ENCODE measurements at places on chromosomes 7 and 10.

GRCh38 chr7:15399441-15399840, 162.4 kb downstream of the AGMO start:
- no peaks in the 10 kb centered on the region for H3K4me1 ChIP-seq
- H3K36me3 ChIP-seq: no peaks in the 10 kb centered on the region
- no peak overlapping the region for H3K4me3 ChIP-seq
- no peak overlapping the region for H3K27ac ChIP-seq
- H3K27me3 ChIP-seq: no peaks in the 10 kb centered on the region

DNA sequence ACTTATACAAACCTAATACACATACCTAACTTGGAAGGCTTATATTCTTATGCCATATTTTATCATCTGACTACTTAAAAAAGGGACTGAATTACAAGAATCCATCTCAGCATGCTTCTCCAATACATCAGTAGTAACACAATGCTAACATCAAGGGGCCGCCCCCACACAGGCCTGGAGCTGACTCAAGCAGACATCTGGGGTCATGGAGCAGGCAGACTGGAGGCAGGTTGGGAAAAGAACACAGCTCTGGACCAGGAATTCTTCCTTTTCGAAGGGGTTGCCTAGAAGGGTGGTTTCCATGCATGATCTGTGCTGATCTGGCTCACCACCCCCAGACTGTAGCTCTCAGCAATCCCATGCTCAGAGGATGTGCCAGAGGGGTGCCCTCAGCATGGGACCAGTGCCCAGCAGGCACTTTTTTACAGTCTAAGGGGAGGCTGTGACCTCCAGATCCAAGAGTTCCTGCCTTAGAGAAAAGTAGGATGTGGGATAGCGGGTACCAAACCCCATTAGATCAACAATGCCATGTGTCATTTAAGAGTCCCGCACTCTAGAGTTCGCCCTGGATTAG, 26.1 kb upstream of the DUSP5 start:
- no peak overlapping the region for H3K4me3 ChIP-seq
- DNase-seq: no peak
- no peaks in the 10 kb centered on the region for H3K4me1 ChIP-seq
- peaks cover 2% of the 10 kb centered on the region for H3K27me3 ChIP-seq
- H3K36me3 ChIP-seq: no peaks in the 10 kb centered on the region

DNA sequence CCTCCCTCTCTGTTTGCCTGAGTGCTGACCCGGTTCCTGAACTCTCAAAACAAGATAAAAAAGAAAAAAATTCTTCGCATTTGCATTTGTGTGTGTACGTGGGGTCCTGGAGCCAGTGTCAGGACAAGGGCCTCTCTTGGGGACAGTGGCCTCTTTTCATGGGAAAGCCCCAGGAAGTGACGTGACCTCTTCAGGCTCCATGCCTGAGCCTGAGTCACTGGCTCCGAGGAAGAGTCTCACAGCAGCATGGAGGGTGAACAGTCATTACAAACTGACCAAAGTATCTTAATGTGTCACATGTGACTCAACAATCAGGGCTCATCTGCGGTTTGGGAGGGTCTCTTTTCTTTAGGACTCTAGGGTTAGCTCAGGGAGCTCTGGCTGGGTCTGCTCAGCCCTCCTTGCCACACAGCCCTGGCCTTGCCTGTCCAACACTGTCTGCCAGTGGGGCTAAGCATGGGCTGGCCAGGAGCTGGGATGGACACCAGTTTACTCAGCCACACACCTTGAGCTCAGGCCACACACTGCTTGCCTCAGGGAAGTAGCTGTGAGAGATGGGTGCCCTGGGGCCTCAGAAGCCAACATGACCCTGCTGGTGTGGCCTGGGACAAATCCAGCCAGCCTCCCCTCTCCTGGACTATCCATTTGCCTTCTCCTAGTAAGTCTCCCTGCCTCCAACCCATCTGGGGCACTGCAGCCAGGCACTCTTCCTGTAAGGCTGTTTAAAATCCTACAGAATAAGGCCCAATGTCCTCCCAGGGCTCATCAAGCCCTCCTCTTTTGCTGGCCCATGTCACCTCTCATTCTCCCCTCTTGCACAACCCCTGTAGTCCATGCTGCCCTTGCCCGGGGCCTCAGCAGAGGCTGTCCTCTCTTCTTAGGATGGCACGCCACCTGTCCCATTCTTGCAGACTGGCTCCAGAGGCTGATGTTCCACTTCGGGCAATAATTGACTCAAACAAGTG, 10.5 kb downstream of the TMEM273 start:
- peak; percentile 68 for DNase-seq
- H3K27ac ChIP-seq: peak overlapping the region; percentile 97
- peaks cover 11% of the 10 kb centered on the region for H3K36me3 ChIP-seq
- peaks cover 65% of the 10 kb centered on the region for H3K4me1 ChIP-seq
- peaks cover 4% of the 10 kb centered on the region for H3K27me3 ChIP-seq
- H3K4me3 ChIP-seq: peak overlapping the region; percentile 64

GRCh38 chr7:132939495-132939894, 142.4 kb downstream of the CHCHD3 start:
- H3K4me3 ChIP-seq: no peak overlapping the region
- peaks cover 5% of the 10 kb centered on the region for H3K4me1 ChIP-seq
- H3K27me3 ChIP-seq: no peaks in the 10 kb centered on the region
- H3K27ac ChIP-seq: no peak overlapping the region

- H3K36me3 ChIP-seq: peaks cover 2% of the 10 kb centered on the region
- DNase-seq: no peak
- H3K27ac ChIP-seq: no peak overlapping the region
- no peaks in the 10 kb centered on the region for H3K27me3 ChIP-seq
Measured at GRCh38 chr7:2123360-2123759, 109.4 kb downstream of the MAD1L1 start.

DNA sequence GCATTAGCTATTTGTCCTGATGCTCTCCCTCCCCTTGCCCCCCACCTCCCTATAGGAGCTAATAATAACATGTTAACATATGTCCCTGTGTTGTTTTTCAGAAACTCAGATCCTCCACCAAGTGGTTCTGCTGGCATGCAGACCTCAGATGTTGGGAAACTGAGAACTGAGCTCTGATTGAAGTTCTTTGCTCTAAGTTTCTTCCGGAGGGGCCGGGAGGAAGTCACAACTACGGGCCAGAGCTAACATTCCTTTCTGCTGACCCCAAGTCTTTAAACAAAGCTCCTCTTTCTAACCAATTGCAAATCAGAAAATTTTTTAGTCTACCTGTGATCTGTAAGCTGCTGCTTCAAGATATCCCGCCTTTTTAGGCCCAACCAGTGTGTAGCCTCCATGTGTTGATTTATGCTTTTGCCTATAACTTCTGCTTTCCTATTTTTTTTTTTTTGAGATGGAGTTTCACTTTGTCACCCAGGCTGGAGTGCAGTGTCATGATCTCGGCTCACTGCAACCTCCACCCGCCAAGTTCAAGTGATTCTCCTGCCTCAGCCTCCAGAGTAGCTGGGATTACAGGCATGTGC, 66.6 kb downstream of the LYZL1 start:
- no peak for DNase-seq
- H3K27me3 ChIP-seq: peaks cover 3% of the 10 kb centered on the region
- no peaks in the 10 kb centered on the region for H3K36me3 ChIP-seq
- no peak overlapping the region for H3K27ac ChIP-seq
- H3K4me3 ChIP-seq: no peak overlapping the region

DNA sequence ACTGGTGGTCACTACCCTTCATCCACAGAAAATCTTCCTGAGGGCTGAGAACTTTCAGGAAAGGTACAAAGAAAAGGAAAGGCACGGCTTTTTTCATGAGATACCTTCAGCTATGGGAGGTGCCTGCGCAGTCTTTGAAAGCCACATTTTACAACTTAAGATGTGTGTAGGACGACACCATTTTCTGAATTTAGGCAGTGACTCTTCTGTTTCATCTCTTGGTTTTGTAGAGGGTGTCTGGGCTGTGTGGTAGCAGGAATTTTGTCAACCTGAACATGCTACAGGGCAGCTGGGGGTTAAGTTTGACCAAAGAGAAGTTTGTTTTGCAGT, 138.1 kb downstream of the NRP1 start:
- H3K4me3 ChIP-seq: no peak overlapping the region
- peaks cover 14% of the 10 kb centered on the region for H3K27me3 ChIP-seq
- H3K27ac ChIP-seq: no peak overlapping the region
- H3K4me1 ChIP-seq: no peaks in the 10 kb centered on the region
- DNase-seq: no peak

DNA sequence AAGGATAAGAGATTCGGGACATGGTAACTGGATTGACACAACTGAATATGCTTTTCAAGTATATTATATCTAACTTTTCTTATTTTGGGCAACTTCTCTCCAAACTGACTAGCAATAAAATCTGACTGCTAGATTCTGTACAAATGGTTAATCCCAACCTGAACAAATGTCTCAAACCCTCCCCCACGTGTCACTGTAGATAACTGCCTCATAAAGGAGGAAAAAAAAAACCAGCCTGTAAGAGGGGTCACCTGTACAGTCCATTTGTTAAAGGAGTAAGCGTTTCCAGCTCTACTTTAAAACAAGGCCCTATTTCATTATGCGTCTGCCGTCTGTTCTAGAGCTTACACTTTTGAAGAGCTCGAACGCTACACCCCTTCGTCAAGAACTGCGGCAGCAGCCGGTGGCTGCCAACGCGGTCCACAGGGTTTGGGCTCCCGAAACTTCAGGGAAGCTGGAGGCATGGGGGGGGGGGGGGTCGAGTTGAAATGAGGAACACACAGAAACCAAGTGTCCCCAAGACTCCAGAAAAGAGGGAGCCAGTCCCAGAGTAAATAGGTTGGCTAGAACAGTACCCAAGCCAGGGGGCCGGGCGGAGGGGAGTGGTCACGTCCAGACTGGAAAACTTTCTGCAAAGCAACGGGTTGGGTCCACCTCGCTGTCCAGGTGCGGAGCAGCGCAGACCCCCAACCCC, 492 bp downstream of the COG5 start:
- peaks cover 63% of the 10 kb centered on the region for H3K4me1 ChIP-seq
- no peak for DNase-seq
- H3K36me3 ChIP-seq: peaks cover 12% of the 10 kb centered on the region
- no peaks in the 10 kb centered on the region for H3K27me3 ChIP-seq
- H3K27ac ChIP-seq: peak overlapping the region; percentile 88

DNA sequence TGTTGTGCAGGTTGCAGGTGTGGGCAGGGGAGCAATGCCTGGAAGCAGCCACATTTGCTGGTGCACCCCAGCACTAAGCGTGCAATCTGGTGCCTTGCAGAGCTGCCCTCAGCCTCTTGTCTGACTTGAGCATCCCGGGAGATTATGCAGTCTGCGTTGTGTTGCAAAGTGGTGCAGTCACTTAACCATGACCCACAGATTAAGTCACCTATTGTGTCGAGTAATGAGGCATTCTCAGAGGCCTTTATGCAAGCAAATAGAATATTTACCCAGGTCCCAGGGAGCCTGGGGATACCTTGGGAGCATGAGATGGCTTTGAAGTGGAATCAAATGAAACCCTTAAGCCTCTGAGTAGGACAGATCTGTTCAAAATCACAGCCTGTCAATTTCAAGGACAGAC, 529.0 kb downstream of the TYW1 start:
- no peak overlapping the region for H3K4me3 ChIP-seq
- no peak overlapping the region for H3K27ac ChIP-seq
- no peaks in the 10 kb centered on the region for H3K36me3 ChIP-seq
- no peak for DNase-seq
- no peaks in the 10 kb centered on the region for H3K4me1 ChIP-seq

- H3K36me3 ChIP-seq: no peaks in the 10 kb centered on the region
- peaks cover 6% of the 10 kb centered on the region for H3K4me1 ChIP-seq
- peaks cover 68% of the 10 kb centered on the region for H3K27me3 ChIP-seq
- peak within 1 kb of the TSS; percentile 76 for H3K4me3 ChIP-seq
Measured at GRCh38 chr10:1737222-1738061, at the start of gene ADARB2. Gene ADARB2 (minus strand): TSS chr10:1737525.

DNA sequence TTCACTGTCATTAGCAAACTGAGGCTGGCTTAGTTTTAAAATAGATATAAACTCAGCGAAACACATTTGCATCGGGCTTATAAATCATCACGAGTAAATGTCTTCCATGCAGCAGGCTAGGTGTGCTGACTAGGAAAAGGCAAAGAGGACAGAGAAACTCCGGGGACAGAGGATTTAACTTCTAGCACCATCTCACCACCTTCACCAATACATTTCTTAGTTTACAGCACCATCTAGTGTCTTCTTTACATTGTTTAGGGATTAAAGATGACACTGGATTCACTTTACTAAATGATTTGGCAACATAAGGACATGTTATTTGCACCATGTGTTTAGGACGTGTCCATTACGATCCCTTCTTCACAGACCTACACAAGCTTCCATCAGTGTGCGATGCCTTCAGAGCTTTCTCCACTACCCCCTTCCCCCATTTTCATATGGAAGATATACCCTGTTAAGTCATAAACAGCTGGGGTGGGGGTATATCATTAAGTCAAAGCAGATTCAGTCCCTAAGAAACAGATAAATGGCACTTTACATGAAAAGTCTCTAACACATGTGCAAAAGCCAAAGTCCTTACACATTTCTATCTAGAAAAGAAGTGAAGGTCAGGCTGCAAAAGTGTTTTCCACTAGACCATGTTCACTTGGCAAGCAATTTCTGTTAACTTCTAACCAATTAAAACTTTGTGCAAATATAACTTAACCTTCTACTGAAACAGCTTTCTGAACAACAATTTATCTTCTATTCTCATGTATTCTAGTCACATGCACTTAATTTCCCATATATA, 103.3 kb downstream of the GRB10 start:
- H3K4me1 ChIP-seq: no peaks in the 10 kb centered on the region
- no peak overlapping the region for H3K4me3 ChIP-seq
- H3K27ac ChIP-seq: no peak overlapping the region
- H3K36me3 ChIP-seq: no peaks in the 10 kb centered on the region
- no peak for DNase-seq

DNA sequence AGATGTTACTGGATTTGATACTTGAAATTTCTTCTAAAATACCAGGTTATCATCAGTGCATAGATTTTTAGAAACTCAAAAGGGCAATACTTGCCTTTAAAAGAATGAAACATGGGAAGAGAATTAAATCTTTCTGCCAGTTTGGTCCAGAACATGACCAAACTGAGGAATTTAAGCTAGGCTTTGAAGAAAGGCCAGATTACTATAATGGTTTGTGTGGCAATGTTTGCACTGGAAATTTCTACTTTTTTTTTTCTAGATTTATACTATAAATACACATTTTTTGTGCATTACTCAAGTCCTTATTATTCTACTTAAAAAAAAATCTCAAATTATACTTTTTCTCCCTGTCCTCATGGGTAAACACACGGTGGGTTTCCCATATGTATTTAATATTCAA, 9.2 kb downstream of the MKX start:
- DNase-seq: no peak
- H3K27ac ChIP-seq: no peak overlapping the region
- no peak overlapping the region for H3K4me3 ChIP-seq

GRCh38 chr10:108180878-108181277, 1016.4 kb upstream of the SORCS1 start:
- H3K4me1 ChIP-seq: no peaks in the 10 kb centered on the region
- H3K27me3 ChIP-seq: no peaks in the 10 kb centered on the region
- no peak overlapping the region for H3K4me3 ChIP-seq
- no peaks in the 10 kb centered on the region for H3K36me3 ChIP-seq
- DNase-seq: no peak

Measured in activated T-helper 1 cell treated with anti-CD3 and anti-CD28 coated beads, Interleukin-12 subunit alpha, Interleukin-12 subunit beta, Interleukin-2, Interleukin-4 antibody, amounts not matched to agents 30 ng/mL and 10 ng/mL and 1 ng/mL, durations not matched to agents 14 hours and 24 hours and 36 hours (primary cell).